Right cardiac atrium (tissue), 5 donors: ENCODE measurements at places on chromosomes 3 and 15. TPM values are rescaled to one million over a fixed set of nuclear protein-coding genes. Genes with fewer than 3 reads are reported as not detected.

Gene NDUFB5
- total RNA-seq, result 259 TPM

GRCh38 chr3:56222866-56223265 lies 245.4 kb downstream of the ERC2 start:
- no peak for DNase-seq

Gene ABHD17C
- 5.8 TPM for total RNA-seq

DNA sequence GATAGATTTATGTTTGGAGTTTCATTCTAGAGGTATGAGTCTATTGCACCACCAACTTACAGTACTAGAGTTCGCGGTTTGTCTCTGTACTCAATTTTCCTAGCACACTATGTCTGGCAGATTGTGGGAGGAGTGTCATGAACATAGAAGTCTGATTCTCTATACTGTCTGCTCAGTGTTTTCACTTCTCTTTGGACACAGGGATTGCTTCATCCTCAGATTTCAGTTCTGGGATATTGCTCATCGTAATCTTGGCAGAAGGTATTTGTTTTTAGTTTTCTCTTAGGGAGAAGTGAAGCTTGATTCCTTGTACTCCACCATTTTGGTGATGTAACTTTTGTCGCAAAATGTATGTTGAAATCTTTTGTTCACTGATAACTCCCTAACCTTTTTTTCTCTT lies 27.8 kb upstream of the AZI2 start:
- no peak for DNase-seq

- no peak for DNase-seq
Observed at GRCh38 chr3:55746808-55747413, 259.8 kb upstream of the WNT5A start.

GRCh38 chr3:1499694-1500093 lies 406.9 kb downstream of the CNTN6 start:
- DNase-seq, result no peak

Gene CPN2
- total RNA-seq, result not detected

GRCh38 chr3:169780742-169781141 lies 7.5 kb downstream of the MYNN start:
- no peak for DNase-seq

Gene PRRT3
- 1.5 TPM for total RNA-seq

DNA sequence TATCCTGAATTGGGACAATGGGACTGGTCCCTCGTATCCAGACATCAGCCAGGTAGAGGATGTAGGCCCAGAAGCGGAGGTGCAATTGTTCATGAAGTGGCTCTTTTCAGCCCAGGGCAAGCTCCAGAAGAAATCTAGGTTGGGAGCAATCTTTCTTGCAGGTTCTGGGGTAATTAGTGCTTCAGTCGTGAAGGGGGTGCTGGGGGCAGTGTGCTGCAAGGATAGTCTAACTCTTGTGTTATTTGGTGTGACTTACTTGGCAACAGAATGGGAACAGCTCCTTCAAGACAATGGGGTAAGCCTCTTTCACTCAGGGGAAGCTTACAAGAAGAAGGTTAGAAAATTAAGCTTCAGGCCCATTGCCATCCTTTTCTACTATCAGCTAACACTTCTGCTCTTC lies 273.0 kb downstream of the DIPK2A start:
- no peak for DNase-seq
